Stimulated activated naive CD4-positive, alpha-beta T cell treated with Interleukin-2 at 50 U/mL for 16 hours (primary cell): ENCODE measurements at places on chromosomes 12 and 14.

DNA sequence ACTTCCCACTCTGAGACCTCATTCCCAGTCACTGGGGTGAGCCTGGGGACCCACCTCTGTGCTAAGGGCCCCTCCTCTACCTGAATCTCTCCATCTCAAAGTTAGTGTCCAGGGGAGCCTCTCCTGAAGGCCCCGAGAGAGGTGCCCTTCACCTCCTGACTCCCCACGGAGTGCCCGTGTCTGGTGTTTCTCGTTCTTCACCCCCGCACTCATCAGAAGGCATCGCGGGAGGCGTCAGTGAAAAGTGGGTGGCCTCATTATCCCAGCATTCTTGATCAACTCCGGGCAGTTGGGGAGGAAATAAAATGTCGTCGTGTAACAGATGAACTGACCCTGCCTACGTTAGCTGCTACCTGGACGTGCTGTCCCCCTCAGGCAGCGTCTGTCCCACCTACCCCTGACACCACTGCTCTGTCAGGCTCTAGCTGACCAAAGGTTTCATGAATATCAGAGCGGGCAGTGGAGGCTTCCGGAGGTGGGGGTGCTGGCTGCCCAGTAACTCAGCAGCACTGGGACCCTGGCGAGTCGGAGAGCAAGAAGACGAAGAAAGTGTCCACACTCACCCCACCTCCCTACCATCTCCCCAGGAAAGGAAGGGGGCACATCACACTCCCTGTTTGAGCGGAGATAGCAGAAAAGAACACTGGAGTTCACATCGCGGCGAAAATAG lies 102.9 kb downstream of the PIWIL1 start:
- DNase-seq, result no peak

GRCh38 chr14:64296561-64296960 lies 2.4 kb upstream of the ESR2 start:
- no peak for DNase-seq

GRCh38 chr14:67478800-67479084 lies 9.8 kb downstream of the TMEM229B start:
- DNase-seq, result no peak

DNA sequence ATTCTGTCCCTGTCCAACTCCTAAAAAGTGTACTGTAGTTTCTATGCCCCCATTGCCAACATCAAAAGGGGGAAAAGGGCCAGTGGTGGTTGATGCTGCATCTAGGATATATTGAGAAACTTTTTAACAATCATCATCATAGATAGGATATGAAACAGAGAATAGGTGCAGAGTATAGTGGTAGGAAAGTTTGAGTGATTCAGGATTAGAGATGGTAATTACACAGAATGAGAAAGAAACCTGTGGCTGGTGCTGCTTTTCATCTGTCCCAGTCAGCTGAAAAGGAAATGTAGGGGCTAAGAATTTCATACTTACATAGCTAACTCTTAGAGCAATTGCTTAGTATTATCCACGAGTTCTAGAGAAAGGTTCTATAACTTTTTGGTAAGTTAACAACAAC lies 67.6 kb downstream of the GTF2A1 start:
- no peak for DNase-seq
